Activated T-helper 17 cell treated with anti-CD3 and anti-CD28 coated beads, Interleukin-2, amount 50 U/mL, for 72 hours (primary cell): ENCODE measurements at places on chromosomes 3 and 15. TPM values are rescaled to one million over a fixed set of nuclear protein-coding genes. Genes with fewer than 3 reads are reported as not detected.

GRCh38 chr15:98853161-98853560 is 154.4 kb downstream of the PGPEP1L start:
- peak; percentile 13 for ATAC-seq

- no peak for ATAC-seq
These were observed 59.7 kb downstream of the LMCD1 start for GRCh38 chr3:8561370-8561769.

- ATAC-seq: no peak
These were observed 2.2 kb upstream of the KPNA1 start for GRCh38 chr3:122516846-122517360.

GRCh38 chr15:36469311-36469966 is 110.0 kb upstream of the CDIN1 start:
- no peak for ATAC-seq

- ATAC-seq: no peak
These were observed 35.9 kb upstream of the DNAJC13 start for GRCh38 chr3:132381348-132381944.

The CD200R1 gene
- total RNA-seq: 5.7 TPM

- ATAC-seq: no peak
These were observed 425.1 kb upstream of the ROBO1 start for GRCh38 chr3:80192936-80193335.
